ENCODE measurements at places on chromosomes 4 and X.

GRCh38 chr4:10998846-10999245 is 314.3 kb upstream of the CLNK start:
- DNase-seq: no peak

- DNase-seq: no peak
Measured at GRCh38 chrX:21479695-21480270, 105.6 kb downstream of the CNKSR2 start.

DNA sequence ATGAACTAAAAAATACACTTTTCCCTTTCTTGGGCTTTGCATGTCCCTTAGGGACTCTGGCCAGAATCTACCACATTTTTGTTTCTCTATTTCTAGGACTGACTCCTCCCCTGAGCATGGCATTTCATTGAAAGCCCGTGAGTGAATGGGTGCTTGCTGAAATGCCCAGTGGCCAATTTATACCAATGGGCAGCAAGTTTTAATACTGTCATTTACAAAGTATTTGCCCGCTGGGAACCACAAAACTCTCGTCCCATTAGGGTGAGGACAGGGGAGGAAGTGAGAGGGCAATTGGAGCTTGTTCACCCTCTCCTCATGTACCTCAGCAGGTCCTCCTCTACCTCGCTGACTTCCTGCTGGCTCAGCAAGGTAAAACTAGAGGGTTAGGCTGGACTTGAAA is 1.1 kb downstream of the SRPX2 start:
- no peak for DNase-seq

DNA sequence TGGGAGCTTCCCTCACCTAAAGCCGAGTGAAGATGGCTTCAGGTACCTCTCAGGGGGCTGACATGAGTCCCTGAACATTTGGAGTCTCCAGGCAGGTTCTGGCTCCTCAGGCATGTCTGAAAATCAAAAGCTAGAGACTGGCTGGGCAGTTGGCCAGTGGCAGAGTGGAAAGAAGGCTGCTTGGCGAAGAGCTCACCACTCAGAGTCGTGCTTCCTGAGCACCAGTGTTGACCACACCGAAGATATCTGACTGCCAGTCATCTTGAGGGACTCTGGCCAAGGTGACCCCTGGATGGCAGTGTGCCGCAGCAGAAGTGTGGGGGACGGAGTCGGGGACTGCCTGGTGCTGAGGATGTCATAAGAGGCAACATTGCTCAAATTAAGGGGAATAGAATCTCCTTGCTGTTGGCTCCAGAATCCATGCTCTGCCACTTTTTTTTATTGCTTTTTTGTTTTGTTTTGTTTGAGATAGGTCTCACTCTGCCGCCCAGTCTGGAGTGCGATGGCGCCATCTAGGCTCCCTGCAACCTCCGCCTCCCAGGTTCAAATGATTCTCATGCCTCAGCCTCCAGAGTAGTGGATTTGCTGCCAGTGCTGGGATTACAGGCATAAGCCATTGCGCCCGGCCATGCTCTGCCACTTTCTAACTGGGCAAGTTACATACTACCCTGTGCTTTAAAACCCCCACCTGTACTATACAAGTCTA is 172.5 kb upstream of the GATB start:
- DNase-seq: no peak

GRCh38 chr4:152936446-152937335 is 568 bp downstream of the FHDC1 start:
- DNase-seq: peak; percentile 59

DNA sequence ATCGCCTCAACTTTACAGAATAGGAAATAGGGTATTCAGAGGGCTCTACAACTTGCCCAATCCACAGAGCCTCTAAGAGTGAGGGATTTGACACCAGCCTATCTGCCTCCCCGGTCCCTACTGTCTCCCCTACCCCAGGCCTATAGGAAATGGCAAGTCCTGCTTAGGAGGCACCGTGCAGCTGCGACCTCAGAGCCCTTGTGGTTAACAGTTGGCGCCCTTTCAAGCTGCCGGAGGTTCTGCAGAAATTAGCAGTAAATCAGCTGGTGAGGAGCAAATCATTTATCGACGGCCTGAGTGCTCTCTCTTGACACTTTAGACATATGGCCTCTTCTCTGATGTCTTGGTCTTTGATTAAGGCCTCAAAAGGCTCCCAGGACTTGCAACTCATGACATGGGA is 96.9 kb downstream of the CLNK start:
- no peak for DNase-seq

DNA sequence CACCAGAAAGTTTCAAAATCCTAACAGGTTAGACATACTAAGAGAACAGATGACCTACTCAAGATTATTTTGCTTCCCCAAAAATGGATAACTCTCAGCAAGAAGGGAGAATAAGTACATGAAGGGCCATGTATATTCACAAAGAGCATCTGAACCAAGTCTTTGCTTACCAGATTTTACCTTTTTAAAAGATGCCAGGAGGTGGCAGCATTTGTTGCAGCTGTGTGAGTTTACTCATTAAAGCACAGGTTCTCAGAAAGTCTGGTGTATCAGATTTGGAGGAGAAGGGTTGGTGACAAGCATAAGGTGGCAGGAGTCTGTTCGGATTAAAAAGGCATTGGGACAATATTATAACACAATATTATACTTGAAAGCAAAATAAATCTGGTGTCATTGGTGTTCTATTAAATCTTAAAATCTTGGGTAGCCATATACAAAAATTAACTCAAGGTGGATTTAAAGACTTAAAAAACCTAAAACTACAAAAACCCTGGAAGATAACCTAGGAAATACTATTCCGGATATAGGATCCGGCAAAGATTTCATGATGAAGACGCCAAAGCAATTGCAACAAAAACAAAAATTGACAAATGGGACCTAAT is 51.3 kb upstream of the NFKB1 start:
- DNase-seq: peak; percentile 37
